CD8-positive, alpha-beta memory T cell (primary cell): ENCODE measurements at places on chromosomes 12 and 14. TPM values are rescaled to one million over a fixed set of nuclear protein-coding genes. Genes with fewer than 3 reads are reported as not detected.

NANOG gene
- not detected for total RNA-seq

A2ML1 gene
- total RNA-seq, result not detected

ZNF891 gene
- 2.0 TPM for total RNA-seq

CAPZA3 gene
- total RNA-seq, result not detected

CLEC4D gene
- not detected for total RNA-seq

GLS2 gene
- total RNA-seq, result 2.3 TPM

ARHGEF40 gene
- total RNA-seq, result 0.16 TPM

SETD1B gene
- 31.3 TPM for total RNA-seq

SMIM41 gene
- not detected for total RNA-seq

CLEC14A gene
- not detected for total RNA-seq

OTUB2 gene
- total RNA-seq, result 1.1 TPM

NRL gene
- 1.6 TPM for total RNA-seq

RFX4 gene
- total RNA-seq, result not detected

TAS2R7 gene
- total RNA-seq, result not detected

MAP4K5 gene
- total RNA-seq, result 36.4 TPM

PRB2 gene
- not detected for total RNA-seq

ETFBKMT gene
- total RNA-seq, result 1.1 TPM

ASB2 gene
- total RNA-seq, result 93.5 TPM

PRIMA1 gene
- not detected for total RNA-seq

SIX1 gene
- total RNA-seq, result not detected

MYL6 gene
- total RNA-seq, result 1,017 TPM

JDP2 gene
- total RNA-seq, result 0.24 TPM

PDZRN4 gene
- not detected for total RNA-seq

SRSF9 gene
- 269 TPM for total RNA-seq

SLC22A17 gene
- total RNA-seq, result 2.8 TPM

KCNH3 gene
- 3.1 TPM for total RNA-seq

NGB gene
- total RNA-seq, result not detected

CHPT1 gene
- 29.1 TPM for total RNA-seq

RND1 gene
- total RNA-seq, result 2.0 TPM

DNAJC22 gene
- not detected for total RNA-seq

PARPBP gene
- total RNA-seq, result 19.5 TPM

SYT1 gene
- not detected for total RNA-seq

PPP1R36 gene
- total RNA-seq, result 0.24 TPM

HOXC12 gene
- total RNA-seq, result not detected

ARID2 gene
- 26.7 TPM for total RNA-seq

KRT8 gene
- 0.46 TPM for total RNA-seq

REP15 gene
- total RNA-seq, result 0.35 TPM

MYF6 gene
- not detected for total RNA-seq

GALNT9 gene
- 0.18 TPM for total RNA-seq

NPFF gene
- total RNA-seq, result not detected

RASSF9 gene
- not detected for total RNA-seq

CRIP1 gene
- total RNA-seq, result 468 TPM

BMAL2 gene
- total RNA-seq, result 21.6 TPM

HCAR1 gene
- total RNA-seq, result 0.16 TPM

TSHR gene
- not detected for total RNA-seq

PRB4 gene
- not detected for total RNA-seq

KIF26A gene
- total RNA-seq, result 0.15 TPM

SGPP1 gene
- 12.4 TPM for total RNA-seq

CPNE6 gene
- total RNA-seq, result not detected

ACSM4 gene
- total RNA-seq, result not detected

SCN8A gene
- 0.66 TPM for total RNA-seq
